ENCODE measurements at places on chromosomes 7 and 10.

GRCh38 chr7:66682350-66683093 lies 53.8 kb downstream of the KCTD7 start:
- DNase-seq, result peak; percentile 79

DNA sequence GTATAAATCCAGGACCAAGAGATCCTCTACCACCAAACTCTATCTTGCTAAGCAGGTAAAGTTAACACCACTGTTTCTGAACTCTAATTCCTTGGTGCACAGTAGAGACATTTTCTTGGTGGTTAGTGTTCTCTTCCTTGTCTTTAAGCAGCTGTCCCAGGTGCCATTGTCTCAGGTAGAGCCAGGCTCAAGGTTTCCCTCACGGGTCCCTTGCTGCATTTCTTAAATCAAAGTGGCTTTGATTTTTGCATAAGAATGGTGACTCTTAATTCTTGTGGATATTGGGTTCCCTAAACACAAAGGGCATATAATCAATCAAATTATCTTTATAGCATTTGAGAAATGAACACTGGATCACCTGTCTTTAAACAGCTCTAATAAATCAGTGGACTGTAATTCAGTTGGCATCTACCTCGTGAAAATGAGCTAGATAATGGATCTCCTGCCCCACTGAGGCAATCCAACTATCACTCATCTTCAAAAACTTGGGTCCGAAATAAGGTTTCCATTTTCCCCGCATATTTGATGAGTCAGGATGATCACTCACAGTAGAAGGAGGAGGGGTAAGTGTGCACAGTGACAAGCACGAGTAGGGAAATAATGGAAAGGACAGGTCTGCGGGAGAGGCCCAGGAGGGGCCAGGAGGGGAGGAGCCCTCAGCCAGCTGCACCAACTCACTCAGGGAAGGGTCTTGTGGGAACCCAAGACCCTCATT lies 2.4 kb downstream of the ABCC2 start:
- DNase-seq, result peak; percentile 14

DNA sequence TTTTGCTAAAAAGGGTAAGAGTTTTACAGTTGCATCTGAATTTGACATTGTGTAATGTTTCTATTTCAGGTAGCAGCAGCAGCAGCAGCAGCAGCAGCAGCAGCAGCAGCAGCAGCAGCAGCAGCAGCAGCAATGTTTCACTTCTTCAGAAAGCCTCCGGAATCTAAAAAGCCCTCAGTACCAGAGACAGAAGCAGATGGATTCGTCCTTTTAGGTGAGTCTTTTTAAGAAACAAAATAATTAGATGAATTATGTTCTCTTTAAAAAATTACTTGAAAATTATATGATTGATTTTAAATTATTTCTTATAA lies 32.6 kb downstream of the UMAD1 start:
- no peak for DNase-seq

DNA sequence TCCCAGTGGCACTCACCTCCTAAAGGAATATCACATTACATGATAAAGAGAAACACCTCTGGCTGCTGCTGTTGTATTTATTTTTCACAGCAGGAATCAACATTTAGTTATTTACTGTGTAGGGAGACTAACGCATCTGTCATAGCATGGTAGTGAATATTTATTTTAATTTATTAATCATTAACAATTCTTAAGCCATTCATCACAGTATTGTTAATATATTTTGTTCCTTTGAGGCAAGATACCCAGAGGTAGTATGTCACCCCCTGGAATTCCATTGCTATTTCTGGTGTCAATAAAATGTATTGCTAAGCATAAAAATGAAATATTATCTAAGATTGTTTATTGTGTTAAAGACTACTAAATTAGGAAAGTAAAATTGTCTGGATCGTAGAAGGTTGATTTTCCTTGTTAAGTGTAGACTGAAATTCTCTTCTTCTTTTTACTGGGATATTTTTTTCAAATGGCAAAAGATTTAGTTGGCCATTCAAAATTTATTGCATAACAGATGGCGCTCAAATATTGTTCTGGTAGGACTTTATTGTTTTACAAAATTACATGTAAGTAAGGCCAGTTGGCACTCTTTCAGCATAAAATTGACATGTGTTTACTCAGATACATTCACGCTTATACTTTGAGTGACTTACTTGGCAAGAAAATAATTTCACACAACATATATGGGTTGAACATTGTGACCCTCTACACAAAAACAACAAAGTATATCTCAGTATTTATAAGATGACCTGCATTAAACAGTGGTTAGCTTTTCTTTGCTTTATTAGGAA lies 1358.7 kb upstream of the SORCS1 start:
- no peak for DNase-seq

GRCh38 chr7:77667459-77668086 lies 28.7 kb upstream of the RSBN1L start:
- DNase-seq, result no peak

DNA sequence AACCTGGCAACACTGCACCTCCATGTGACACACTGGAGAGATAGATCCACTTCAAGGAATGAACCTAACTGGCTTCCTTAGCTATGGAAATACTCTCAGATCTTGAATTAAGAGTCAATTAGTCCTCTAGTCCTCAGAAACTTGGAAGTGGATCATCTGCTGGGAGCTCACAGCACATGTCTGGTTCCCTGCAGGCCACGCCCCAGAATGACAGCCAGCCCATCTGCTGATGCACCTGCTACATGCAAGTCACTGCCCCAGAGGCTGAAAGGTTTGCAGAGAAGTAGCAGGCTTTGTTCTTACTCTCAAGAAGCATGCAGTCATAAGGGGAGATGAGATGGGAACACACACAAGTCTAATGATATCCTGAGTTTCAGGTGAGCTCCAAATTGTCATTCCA lies 275.9 kb downstream of the SKAP2 start:
- DNase-seq, result no peak

DNA sequence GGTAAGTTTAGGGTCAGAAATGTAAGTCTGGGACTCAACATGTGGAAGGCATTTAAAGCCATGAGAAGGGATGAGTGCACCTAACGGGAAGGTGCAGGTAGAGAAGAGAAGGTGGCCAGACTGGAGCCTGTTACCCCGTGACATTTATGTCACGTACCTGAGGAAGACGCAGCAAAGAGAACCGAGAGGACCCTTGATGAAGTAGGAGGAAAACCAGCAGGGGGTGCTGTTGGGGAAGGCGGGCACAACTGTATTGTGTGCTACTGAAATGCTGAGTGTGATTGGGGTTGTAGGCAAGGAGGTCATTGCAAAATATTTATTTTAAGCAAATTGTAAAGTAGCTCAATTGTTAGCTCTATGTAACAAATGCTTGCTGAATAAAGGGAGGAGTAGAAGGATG lies 338.2 kb upstream of the PRKCQ start:
- no peak for DNase-seq

DNA sequence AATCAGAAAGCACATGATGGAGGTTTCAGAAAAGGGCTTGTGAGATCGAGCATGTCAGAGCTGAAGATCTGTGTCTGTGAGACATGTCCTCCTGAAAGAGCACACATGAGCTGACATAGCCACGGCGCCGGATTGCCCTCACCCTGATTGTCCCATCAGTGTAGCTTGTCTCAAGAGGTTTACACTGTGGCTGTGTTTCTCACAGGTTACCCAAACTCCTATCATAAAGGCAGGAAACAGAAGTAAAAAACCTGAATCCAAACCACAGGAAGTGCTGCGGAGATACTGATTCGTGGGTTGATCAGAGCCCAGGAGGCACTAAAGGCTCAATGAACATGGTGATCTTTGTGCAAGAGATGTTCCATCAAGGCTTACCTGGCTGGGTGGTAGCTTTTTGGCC lies 3.9 kb upstream of the ATP6V0E2 start:
- DNase-seq, result no peak

DNA sequence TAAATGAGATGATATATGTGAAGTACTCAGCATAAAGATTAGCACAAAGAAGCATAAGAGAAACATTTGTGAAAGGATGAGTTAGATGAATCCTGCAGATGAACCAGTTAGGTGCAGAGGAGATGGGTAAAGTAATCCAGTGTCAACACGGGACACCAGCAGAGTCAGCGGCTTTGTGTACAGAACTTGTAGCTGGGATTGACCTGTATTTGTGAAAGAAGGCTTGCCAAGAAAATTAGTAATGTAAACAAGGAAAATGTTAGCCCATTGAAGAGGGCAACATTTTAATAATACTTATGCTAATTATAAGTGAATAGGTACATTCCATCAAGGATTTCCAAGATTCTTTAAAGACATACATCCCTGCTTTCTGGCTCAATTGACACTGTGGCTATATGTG lies 255.7 kb downstream of the PTEN start:
- no peak for DNase-seq

- no peak for DNase-seq
Measured at GRCh38 chr10:98256692-98257091, 11.3 kb downstream of the LOXL4 start.

GRCh38 chr7:116525298-116525912 lies 569 bp downstream of the CAV1 start:
- DNase-seq, result no peak

DNA sequence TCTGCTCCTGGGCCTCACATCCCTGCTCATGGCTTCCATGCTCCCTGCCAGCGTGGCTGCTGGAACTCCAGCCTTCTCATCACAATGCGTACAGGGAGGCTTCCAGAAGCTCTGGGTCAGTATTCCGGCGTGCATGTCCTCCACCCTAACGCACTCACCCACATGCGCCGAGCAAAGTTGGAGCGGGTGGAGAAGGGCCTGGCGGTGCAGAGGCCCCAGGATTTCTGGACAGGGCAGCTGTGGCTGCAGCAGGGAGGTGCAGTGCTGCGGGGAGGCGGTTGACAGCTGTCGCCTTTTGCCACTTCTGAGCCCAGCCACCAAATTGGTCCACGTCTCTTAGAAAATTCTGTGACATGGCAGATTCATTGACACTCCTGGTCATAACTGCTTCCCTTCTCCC lies 33.6 kb upstream of the FAM20C start:
- DNase-seq, result no peak

DNA sequence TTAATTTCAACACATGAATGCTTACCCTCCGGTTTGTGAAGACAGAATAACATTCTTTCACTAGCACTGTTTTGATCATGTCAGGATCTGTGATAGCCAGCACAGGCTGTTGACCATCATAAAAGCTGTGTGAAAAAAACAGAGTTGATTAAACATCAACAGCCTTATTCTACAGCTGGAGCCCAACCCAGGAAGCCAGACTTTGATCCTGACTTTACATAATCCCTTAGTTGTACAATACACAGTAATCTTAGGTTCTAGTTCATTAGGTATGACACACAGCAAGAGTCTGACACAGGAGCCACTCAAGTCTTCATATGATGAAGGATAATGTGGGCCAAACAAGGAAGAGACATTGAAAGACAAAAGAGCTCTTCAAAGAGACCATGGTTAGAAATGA lies 11.4 kb downstream of the CYP3A4 start:
- DNase-seq, result no peak

DNA sequence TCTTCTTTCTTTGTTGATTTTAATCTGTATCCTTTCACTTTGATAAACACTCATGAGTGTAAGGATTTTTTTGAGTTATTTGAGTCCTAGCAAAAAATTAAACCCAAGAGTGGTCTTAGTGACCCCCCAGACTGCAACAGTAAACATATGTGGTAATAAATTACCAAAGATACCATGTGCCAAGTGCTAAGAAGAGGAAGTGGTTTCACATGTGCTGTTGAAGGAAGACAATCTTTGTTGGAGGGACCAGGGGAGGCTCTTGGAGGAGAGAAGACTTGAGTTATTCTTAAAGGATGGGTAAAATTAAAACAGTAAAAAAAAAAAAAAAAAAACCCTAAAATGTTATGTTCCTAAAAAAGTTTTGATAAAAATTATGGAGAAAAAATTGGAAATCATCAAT lies 150.2 kb downstream of the SEC23IP start:
- no peak for DNase-seq

- peak; percentile 43 for DNase-seq
Measured at GRCh38 chr10:101536800-101537199, 51.3 kb downstream of the POLL start.

- peak; percentile 40 for DNase-seq
Measured at GRCh38 chr7:81937091-81937490, 167.2 kb upstream of the HGF start.

DNA sequence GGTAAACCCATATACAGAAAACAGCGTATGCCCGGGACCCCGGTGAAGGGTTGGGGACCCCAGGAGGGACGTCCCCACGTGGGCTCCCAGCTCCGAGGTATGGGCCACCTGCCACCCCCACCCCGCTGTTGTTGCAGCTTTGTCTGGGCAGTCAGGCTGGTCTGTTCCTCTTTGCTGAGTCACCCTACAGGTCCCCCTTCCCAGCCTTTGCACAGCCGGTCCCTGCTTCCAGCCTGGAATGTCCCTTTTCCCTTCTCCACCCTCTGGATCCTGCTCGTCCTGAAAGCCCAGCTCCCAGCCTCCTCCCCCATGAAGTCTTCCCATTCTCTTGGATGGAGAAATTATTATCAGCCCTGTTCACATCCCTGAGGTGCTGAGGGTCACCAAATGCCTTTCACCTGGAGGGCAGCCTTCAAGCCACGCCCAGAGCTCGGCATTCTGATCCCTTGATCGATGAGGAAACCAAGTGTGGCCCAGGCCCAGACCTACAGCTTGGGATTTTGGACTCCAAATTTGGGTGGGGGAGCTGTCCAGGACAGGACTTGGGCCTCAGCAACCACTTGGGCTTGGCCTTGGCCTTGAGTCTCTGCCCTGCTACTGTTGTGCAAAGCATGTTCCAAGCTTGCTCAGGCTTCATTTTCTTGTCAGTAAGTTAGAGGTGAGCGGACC lies 2.6 kb downstream of the CLDN4 start:
- DNase-seq, result no peak

GRCh38 chr7:156640949-156641485 lies 443 bp downstream of the RNF32 start:
- peak; percentile 92 for DNase-seq

DNA sequence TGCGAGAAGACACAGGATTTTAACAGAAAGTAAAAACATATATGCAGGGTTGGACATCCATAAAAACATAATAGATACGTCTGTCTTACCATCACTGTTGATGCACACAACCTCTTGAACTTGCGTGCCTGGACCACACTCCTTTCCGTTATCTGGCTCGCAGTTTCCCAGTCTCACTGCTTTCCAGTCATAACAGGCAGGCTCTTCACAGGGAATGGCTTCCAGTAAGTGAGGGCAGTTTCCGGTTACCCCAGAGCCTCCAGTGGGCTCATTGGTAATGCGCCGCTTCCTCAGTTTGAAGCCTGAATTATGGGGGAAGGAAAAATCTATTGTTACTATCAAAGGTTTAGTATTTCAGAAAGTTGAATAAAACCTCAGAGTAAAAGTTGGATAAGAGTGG lies 290.7 kb downstream of the THSD7A start:
- no peak for DNase-seq

- peak; percentile 96 for DNase-seq
Measured at GRCh38 chr7:102834999-102835398, 77.8 kb upstream of the LRRC17 start.

- DNase-seq, result no peak
Measured at GRCh38 chr7:18903695-18904094, 213.7 kb downstream of the TWIST1 start.

Data from RKO (cell line).